ENCODE measurements at places on chromosomes 5 and 9.

- DNase-seq, result no peak
Observed at GRCh38 chr5:62538017-62538942, 40.3 kb upstream of the LRRC70 start.

- DNase-seq, result no peak
Observed at GRCh38 chr5:106720367-106720766, 950.4 kb downstream of the EFNA5 start.

DNA sequence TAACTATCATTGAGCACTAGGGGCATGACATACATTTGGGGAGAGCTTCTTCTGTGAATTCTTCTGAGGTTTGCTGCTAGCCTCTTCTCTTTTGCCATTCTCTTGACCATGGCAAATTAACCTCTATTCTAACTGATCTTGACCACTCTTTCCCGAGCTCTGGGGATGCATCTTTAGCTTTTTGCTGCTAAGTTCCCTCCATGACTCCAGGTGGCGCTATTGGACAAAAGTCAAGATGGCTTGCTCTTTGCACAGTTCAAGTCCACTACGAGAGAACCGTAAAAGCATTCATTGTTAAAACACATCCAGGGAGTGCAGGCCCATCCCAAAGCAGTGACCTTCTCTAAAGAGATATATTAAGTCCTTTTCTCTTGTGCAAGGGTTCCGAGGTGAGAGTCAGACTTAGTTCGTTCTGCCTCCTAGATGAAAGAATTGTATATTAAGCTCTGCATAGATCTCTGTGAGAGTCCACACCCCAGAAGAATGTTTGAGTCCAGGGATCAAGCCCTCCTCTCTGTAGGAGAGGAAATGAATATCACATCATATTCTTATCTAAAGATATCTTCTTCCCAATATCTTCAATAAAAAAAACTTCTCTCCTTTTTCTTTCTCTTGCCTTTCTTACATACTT lies 1152.9 kb upstream of the CDH6 start:
- DNase-seq, result no peak

DNA sequence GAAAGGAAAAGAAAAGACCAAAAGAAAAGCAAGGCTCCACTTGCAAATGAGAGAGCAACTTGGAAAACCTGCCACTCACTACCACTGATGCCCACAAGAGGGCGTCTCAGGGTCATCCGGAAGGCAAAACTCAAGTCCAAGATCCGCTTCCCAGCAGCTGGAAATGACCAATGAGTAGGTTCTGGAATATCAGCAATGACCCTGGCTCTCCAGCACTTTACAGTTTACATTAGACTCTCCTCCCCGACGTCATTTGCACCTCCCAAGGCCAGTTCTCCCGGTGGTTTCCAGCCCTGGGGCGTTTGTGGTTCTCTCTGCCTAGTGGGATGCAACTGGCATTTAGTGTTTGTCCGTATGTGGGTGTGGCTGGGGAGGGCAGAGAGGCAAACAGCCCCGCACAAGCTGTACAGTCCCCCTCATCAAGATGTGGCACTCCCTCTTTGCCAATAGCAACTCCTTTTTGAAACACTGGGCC lies 193.8 kb upstream of the ZNF618 start:
- peak; percentile 34 for DNase-seq

DNA sequence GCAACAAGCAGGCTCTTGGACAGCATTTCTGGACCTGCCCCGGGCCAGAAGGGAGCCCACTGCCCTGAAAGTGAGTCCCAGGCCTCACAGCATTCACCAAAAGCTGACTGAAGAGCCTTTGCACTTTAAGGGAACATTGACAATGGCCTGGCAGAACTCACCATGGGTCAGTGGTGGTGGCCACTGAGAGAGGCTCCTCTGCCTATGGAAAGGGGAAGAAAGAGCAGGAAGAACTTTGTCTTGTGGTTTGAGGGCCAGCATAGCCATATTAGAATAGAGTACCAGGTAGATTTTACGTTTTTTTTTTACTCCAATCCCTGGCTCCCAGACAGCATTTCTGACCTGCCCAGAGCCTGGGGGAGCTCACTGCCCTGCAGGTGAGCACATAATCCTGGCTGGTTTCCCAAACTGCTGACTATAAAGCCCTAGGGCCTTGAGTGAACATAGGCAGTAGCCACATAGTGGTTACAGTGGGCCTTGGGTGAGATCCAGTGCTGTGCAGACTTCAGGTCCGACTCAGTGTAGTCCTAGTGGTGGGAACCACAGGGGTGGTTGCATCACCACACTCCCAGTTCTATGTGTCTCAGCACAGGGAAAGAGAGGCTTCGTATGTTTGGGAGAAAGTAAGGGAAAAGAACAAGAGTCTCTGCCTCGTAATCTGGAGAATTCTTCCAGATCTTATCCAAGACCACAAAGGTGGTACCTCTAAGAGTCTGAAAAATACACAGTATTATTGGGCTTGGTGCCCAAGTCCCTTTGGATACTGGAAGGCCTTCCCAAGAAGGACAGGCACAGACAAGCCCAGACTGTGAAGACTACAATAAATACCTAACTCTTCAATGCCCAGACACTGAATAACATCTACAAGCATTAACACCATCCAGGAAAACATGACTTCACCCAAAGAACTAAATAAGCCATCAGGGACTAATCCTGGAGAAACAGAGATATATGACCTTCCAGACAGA lies 89.5 kb downstream of the TSSK1B start:
- no peak for DNase-seq

- no peak for DNase-seq
Observed at GRCh38 chr5:159050316-159051143, 49.2 kb downstream of the EBF1 start.

GRCh38 chr5:111746791-111747190 lies 10.2 kb downstream of the NREP start:
- no peak for DNase-seq

DNA sequence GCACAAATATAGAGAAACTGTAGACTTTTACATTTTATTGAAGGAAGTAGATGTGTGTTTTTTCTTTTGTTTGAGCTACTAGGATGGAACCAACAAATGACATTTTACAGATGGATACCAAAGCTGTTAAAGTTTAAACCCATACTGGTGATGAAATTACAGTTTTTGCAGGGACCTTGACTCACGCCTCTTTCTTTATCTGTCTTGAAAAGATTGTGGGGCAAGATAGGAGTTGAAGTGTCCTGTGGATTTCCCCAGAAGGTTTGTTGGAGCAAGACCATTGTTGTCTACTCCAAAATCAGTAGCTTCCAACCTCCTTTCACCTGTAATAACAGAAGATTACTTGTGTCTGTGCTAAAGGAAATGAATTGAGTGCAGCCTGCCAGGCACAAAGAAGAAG lies 4.1 kb upstream of the C5orf63 start:
- no peak for DNase-seq

DNA sequence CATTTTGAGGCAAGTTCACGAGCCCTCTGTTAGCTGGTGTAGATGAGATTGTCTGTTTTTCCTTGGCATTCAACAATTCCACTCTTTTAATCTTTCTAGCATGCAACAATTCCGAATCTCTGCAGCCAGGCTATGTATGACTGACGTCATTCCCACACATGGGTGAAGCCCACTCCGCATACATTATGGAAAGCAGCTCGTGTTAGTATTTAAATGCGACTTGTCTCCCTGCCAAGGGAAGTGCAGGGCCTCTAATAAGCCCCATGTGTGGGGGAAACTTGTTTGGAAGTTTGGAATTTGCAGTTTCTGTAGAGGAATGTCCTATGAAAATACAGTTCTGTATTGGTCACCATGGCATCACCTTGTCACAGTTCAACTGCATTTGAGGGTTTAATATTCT lies 146.0 kb upstream of the FBXL7 start:
- no peak for DNase-seq

DNA sequence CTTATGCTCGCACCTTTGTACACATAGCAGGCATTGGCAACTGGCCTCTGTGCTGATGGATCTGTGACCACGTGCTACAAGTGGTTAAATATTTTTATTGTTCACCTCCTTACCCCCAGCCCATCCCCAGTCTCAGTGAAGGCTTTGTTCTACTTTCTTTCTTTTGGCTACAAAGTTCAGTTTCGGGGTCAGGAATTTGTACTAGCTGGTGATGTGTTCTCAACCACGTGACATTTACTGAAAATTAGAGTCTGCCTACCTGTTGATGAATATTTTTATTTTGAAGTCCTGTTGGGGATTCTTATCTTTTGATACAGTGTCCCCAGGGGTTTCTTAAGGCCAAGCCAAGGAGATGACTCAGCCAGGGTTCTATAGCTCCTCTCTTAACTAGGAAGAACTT lies 47.8 kb downstream of the C9orf57 start:
- no peak for DNase-seq

DNA sequence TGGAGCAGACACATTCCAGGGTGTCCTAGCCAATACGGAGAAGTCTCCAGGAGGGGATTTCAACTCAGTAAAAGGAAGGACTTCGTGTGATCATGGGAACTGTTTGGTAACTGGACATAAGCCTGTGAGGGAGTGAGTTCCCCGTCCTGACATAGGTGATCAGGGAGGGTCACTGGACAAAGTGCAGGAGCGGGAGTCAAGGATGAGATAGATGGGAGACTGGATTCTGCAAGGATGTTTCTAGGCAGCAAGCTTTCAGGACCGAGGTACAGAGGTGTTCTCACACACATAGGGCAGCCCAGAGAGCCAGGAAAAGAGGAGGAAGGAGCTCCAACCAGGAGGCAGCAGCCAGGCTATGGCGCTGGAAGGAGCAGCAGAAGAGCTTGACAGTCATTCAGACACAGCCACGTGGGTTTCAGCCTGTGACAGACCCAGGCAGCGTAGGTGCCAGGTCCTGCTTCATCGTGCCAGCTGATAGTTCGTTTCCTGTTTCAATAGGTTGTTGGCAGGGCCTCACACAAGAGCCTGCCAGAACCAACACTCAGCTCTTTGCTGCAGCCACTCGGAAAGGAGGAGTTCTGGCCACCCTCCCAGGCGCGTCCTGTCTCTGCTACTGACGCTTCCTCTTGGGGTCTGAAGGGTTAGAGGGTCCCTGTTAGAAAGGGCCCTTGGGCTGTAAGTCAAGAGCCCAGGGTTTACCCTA lies 84.1 kb downstream of the AMBP start:
- no peak for DNase-seq

- no peak for DNase-seq
Observed at GRCh38 chr5:116037236-116037822, 5.1 kb downstream of the ARL14EPL start.

DNA sequence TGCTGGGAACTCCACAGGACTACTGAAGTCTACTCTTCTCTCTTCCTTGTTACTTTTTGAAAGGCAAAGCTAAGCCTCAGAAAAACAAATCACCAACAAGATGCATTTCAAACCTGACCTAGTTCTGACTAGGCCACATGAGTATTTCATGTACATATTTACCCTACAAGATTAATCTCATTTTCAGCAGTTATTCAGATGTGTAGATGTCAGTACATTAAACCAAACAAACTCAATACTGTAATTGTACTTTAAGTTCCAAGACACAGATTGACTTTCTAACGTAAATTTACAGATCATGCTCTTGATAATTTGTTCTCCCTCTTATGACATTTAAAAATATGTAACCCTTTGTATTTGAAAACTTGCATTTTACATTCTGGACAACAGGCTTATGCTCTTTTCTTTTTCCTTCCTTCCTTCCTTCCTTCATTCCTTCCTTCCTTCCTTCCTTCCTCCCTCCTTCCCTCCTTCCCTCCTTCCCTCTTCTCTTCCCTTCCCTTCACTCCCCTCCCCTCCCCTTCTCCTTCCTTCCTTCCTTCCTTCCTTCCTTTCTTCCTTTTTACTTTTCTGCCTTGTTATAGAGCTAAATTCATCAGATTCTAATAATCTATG lies 1653.4 kb downstream of the EFNA5 start:
- no peak for DNase-seq

DNA sequence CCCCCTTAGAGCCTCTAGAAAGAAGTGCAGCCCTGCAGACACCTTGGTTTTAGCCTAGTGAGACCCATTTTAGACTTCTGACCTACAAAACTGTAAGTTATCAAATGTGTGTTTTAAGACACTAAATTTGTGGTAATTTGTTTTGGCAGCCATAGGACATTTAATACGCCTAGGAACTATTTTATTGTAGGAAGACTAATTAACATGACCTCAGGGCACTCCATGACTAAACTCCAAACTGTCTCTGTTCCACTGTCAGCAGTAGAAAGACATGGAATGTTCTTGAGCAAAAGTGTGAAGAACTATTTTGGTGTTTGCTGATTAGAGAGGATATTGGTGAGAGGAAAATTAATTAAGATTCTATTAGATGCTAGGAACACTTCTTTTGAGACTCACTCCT lies 4.1 kb upstream of the APC start:
- no peak for DNase-seq

DNA sequence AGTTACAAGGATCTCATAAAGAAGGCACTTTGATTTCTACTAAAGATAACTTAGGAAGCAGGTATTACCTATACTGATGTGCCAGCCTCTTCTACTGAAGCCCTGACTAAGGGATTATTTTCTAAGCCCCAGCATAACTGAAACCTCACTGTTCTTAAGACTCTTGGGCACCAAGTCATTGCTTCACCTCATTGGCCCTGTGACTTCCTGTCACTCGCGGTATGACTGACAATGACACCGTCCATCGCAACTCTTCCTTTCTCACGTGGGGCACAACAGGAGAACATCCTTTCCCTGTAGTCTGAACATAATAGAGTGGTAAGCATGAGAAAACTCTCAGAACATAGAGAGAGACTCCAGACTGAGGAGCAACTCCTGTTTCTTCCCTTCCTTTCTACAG lies 6.4 kb downstream of the OR2V2 start:
- DNase-seq, result no peak

DNA sequence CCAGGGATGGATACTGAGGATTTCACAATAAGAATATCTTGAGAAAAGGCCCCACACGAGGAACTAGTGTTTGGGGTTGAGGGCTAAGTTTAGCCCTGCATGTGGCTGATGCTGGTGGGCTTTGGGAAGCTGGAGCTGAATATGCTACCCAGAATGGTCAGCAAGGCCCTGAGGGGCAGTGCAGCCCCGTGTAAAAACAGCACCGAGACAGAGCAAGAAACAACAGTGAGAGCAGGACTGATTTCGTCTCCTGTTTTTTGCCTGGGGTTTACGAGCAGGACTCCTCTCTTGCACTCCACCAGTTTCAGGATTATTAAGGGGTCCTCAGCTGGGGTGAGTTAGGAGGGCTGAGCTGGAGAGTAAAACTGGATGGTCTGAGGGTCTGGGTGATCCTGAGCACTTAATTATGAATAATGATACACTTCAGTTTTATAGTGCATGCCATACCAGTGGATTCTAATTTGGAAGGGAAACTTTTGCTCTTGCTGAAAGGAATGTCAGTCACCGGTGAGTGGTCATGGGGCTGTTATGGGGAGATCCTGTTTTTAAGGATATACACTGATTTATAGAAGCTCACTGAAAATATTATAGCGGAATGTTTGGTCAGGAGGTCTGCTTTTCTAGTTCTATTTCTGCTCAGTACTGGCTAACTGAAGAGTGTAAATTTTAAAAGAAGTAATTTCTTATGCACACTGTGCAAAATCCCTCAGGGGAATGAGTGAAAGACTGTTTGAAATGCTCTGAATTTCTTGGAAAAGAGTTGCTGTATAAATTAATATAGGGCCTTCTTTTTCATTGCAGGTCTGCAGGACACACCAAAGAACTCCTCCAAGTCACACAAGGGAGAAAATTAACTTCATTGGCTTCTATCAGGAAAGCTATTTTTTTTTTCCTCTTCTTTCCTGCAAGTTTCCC lies 42.7 kb upstream of the NFIB start:
- DNase-seq, result no peak
